ENCODE measurements at places on chromosomes 5 and 9.

DNA sequence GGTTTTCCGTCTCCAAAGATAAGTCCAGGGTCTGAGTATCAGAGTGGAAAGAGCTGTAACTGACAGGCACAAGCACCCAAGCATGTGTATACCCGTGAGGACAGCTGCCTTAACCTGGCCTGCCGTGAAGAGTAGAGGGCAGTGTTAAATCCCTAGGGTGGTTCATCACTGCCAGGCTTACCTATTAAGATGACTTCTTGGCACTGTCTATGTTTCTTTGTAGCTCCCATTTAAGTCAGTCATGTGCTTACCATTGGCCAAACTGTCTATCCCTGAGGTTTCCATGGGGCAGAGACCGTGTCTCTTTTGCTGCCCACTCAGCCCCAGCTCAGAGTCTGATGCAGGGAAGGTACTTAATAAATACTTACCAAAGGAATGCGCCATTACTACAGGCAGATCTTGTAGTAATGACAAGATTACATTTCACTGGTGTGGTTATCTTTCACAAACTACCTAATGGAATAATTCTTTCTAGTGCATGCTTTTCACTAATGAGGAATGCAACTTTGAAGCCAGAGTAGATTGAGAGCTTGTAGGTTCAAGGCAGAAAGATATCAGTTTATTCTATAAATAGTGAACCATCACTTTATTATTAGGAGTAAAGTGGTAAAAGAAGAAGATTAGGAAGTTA lies 64.2 kb downstream of the SNX24 start:
- DNase-seq, result no peak

- no peak for DNase-seq
Measured at GRCh38 chr5:24381861-24382489, 262.8 kb downstream of the CDH10 start.

DNA sequence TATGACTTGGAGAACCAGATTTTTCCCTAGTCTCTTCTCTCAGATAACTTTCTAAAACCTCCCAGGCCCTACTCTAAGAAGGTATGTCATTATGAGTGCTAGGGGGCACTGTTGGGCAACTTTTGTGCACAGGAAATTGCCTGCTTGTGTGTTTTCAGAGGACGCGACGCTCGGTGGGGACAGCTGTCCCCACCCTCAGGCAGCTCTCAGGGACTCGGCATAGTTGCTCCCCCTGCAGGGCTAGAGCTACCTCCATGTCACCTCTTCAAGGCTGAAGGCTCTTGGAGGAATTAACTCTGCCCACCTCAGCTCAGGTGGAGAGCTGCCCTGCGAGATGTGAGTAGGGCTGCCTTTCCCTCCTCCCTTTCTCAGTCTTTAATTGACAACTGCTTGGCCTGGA lies 10.2 kb upstream of the TIFAB start:
- peak; percentile 93 for DNase-seq

GRCh38 chr9:134929193-134930158 lies 11.8 kb upstream of the FCN1 start:
- DNase-seq, result no peak

GRCh38 chr9:36964791-36965190 lies 69.3 kb downstream of the PAX5 start:
- no peak for DNase-seq

GRCh38 chr9:132099741-132100407 lies 20.2 kb upstream of the MED27 start:
- DNase-seq, result peak; percentile 77
